ENCODE measurements at places on chromosomes 3 and 15.

DNA sequence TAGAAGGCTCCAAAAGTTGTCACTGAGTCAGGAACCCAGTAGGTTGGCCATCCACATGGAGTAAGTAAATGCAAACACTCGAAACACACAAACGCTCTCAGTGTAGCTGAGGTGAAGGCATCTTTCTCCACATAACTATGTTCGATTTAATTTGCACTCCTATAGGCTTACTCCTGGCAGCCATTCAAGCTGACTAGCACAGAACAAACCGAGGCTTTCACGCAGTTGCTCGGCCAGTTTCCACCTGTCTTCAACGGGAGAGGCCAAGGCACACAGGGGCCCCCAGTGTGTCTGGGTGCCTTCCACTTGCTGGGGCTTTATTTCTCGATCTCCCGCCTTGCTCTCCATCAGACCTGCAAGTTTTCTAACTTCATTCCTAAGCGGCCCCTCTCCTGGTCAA, 18.9 kb downstream of the RGMA start:
- no peak for DNase-seq

DNA sequence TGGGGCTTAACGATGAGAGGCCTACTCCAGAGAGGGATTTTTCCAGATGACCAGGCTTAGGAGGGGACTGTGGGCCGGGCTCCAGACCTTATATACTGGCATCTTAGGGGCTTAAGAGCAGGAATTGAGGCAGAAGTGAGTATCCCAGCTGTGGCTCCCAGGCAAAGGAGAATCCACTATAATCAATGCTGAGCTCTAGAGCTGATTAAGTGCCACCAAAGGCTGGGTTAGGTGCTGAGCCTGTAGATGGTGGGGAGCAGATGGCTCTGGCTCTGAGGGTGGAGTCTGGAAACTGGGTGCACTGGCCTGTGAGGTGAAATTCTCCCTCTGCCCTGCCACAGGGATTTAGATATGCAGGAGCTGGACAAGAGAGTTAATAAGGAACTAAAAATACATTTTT, 23.2 kb downstream of the IRAK2 start:
- no peak for DNase-seq

DNA sequence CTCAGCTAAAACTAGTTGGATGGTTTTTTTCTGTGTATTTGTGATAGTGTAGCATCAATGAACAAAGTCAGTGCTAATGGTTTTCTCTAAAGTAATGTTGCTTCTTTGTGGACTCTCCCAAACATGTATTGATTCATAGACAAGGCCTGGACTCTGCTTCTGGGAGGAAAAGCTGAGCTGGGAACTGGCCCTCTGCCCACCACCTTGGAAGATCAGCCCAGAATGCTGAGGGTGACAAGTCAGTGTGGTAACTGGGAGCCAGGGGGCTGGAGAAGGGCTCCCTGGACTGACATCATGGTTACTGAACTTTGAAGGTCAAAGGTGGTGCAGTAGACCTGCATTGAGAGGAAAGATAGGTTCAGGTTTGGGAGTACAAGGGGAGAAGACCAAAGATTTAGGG, 3.0 kb downstream of the ARHGAP31 start:
- DNase-seq = no peak

DNA sequence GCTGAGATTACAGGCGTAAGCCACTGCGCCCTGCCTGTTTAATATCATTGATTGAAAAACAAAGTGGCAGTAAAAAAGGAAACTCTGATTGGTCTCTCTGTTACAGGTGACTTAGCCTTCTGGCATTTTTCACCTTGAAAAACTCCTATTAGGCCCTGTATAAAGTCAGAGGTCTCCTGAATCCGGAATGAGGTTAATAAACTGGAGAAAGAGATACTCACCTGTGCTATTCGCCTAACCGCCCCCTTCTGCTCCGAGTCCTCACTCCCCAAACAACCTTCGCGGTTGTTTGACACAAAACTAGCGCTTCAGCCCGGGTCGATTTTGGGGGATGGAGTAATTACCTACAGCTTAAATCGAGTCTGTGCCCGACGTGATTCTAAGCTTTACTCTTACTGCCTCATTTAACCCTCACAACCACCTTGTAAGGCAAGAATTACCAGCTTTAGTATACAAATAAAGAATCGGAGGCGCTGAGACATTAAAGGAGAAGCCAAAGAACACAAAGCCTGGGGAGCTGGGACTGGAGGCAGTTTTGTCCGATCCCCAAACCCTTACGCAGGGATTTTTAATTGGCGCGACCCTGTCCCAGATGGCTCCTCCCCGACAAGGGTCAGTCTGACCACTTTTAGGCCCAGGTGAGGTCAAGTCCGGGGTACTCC, 441 bp downstream of the CEP70 start:
- no peak for DNase-seq

- no peak for DNase-seq
These were observed 1.6 kb upstream of the LTF start for GRCh38 chr3:46466273-46466672.

GRCh38 chr3:49035281-49035680, 6.1 kb upstream of the IMPDH2 start:
- no peak for DNase-seq

- DNase-seq = peak; percentile 23
These were observed at the start of gene SYNPR for GRCh38 chr3:63278171-63279004. TSS of gene SYNPR (plus strand) at chr3:63278308.

DNA sequence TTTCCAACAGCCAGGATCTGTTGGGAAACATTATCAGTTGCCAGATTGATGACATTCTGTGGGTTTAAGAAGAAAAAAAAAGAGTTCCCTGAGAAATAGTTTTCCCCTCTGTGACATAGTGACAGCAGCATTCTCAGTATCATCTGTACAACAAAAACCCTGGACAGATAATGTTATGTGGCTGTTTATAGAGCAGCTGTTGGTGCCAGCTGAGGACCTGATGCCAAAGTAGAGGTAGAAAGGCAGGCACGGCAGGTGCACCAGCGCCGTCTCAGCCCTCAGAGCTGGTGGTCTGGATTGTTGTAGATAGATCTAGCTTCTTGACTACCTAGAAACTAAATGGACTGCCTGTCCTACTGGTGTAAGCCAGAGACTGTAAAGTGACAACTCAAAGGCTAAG, 56.2 kb upstream of the FILIP1L start:
- no peak for DNase-seq

- DNase-seq = no peak
These were observed 292.0 kb downstream of the ZIC1 start for GRCh38 chr3:147701195-147701594.

DNA sequence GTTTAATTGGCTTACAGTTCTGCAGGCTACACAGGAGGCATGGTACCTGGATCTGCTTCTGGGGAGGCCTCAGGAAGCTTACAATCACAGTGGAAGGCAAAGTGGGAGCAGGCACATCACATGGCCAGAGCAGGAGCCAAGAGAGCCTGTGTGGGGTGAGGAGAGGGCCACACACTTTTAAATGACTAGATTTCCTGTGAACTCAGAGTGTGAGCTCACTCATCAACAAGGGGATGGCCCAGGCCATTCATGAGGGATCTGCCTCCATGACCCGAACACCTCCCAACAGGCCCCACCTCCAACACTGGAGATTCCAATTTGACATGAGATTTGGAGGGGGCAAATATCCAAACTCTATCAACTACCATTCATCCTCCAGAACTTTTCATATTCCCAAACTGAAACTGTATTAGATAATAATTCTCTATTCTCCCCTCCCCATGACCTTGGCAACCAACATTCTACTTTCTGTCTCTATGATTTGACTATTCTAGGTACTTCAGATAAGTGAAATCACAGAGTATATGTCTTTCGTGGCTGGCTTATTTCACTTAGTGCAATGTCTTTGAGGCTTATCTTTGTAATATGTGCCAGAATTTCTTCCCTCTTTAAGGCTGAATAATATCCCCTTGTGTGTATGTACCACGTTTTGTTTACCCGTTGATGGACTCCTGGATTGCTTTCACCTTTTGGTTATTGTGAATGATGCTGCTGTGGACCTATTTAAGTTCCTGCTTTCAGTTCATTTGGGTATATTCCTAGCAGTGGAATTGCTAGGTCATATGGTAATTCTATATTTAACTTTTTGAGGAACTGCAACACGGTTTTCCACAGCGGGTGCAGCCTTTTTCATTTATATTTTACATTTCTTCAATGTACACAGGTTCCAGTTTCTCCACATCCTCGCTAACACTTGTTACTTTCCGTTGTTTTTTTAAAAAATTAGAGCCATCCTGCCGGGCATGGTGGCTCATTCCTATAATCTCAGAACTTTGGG, 43.8 kb downstream of the TKT start:
- DNase-seq = no peak

GRCh38 chr3:8324747-8325146, 176.9 kb upstream of the LMCD1 start:
- DNase-seq = no peak

GRCh38 chr3:149845570-149846244, 32.7 kb downstream of the RNF13 start:
- DNase-seq = no peak

GRCh38 chr3:178385280-178385952, 150.8 kb upstream of the KCNMB2 start:
- DNase-seq = peak; percentile 14

GRCh38 chr15:85361323-85361722, 19.1 kb upstream of the AKAP13 start:
- no peak for DNase-seq

All from NCI-H748 treated with DMSO at 0.1 percent for 48 hours (cell line).